ENCODE measurements at places on chromosomes 3 and 15.

GRCh38 chr3:98877132-98877531, 24.4 kb downstream of the DCBLD2 start:
- DNase-seq = no peak

DNA sequence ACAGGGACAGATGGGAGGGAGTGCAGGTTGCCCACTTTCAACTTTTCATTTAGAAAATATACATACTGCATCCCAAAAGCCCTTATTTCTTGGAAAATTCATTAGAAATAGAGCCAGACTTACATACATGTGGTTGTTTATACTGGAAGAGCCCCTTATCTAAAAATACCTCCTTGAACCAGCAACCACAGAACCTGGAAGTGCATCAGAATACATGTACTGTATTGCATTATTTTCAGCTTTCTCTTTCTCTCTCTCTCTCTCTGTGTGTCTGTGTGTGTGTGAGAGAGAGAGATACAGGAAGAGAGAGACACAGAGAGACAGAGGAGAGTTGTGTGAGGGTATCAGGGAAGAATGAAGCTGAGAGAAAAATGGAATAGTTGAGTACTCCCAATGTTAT, 29.5 kb upstream of the LSAMP start:
- DNase-seq = no peak

GRCh38 chr3:177281292-177282118, 84.2 kb upstream of the TBL1XR1 start:
- peak; percentile 27 for DNase-seq

GRCh38 chr3:150249779-150250470, 158.2 kb upstream of the TSC22D2 start:
- no peak for DNase-seq

DNA sequence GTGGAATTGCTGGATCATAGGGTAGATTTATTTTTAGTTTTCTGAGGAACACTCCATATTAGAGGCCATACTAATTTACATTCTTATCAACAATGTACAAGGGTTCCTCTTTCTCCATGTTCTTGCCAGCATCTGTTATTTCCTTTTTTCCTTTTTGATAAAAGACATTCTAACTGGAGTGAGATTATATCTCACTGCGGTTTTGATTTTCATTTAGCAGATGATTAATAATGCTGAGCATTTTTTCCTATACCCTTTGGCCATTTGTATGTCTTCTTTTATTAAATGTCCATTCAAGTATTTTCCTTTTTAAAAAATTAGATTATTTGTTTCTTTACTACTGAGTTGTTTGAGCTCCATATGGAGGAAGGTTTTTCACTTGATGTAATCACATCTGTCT, 1189.5 kb downstream of the ZPLD1 start:
- no peak for DNase-seq

DNA sequence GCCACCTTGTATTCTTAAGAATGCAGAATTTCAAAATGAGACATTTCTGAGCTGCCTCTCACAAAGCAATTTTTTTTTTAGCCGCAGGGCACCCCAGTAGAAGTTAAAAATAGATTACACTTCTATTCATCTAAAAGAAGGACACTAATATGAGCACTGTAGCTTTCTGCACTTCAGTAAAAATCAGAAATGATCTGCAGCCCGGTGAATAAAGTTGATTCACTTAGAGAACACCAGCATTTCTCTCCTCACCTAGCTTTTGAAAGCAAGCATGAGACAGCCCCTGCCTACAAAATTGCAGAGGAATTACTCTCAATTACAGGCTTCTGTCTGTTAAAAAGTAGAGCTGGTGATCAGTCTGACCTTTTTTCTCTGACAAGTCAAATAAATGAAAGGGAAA, 1062.4 kb downstream of the FHIT start:
- DNase-seq = peak; percentile 62

DNA sequence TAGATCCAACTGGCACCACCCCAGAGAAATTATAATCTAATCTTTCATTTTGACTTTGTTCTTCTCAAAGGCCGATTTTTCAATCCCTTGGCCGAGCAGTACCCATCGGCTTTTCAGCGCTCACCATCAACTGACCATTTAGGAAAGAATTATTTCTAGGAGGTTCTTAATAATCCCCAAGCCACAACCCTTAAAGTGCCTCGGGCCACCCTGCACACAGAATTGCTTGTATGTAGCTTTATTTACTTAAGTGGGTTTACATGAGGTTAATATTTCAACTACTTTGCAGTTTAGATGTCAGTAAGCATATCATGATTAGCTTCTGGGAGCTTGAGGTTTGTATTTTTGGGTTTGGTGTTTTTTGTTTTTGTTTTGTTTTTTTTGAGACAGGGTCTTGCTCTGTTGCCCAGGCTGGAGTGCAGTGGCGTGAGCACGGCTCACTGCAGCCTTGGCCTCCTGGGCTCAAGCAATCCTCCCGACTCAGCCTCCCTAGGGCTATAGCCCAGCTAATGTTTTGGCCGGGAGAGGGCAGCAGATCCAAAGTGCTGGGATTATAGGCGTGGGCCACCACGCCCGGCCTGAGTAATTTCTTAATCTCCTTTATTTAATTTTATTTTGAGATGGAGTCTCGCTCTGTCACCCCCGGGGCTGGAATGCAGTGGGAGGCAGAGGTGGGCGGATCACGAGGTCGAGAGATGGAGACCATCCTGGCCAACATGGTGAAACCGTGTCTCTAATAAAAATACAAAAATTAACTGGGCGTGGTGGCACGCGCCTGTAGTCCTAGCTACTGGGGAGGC, 801 bp upstream of the CDAN1 start:
- DNase-seq = no peak

DNA sequence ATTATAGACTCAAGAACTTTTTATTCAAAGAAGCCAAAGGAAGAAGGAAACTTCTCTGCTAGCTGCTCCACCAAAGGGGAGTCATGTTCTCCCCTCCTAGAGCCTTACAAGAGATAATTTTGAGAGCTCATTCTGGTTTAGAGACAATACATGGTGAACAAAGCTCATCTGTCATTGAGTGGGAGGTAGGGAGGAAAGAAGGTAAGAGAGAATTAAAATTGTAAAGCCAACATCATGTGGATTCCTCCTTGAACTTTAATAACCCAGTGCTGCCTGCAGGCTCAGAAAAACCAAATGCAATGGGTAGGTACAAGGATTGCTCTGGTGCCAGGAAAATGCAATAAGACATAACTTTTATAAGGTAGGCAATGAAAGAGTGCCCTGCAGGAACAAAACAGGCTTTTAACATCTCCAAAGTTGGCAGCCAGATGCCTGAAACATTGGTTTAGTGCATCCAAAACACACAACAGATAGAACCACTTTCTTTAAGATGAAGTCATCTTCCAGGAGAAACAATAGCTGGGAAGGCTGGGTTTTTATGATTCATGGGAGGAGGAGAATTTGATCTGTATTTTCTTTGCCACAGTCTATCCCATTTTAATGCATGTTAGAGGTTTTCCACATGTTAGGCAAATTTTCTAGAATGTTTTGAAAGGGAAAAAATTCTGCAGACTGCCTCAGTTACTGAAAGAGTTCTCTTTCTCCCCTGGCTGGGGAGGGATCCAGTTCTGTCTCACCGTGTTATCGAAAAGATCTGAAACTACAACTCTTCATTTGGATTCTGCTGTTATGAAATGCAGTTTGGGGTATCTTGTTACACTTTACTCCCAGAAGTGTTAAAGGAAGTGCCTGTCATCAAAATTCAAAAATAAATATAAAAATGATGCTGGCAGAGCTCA, 11.3 kb upstream of the ARHGEF3 start:
- no peak for DNase-seq

- DNase-seq = peak; percentile 74
Measured at GRCh38 chr3:189756582-189757078, 125.4 kb downstream of the TP63 start.

- no peak for DNase-seq
Measured at GRCh38 chr3:141769221-141769894, 6.2 kb downstream of the GRK7 start.

GRCh38 chr3:132723024-132723950, 1.1 kb upstream of the NPHP3 start:
- no peak for DNase-seq

DNA sequence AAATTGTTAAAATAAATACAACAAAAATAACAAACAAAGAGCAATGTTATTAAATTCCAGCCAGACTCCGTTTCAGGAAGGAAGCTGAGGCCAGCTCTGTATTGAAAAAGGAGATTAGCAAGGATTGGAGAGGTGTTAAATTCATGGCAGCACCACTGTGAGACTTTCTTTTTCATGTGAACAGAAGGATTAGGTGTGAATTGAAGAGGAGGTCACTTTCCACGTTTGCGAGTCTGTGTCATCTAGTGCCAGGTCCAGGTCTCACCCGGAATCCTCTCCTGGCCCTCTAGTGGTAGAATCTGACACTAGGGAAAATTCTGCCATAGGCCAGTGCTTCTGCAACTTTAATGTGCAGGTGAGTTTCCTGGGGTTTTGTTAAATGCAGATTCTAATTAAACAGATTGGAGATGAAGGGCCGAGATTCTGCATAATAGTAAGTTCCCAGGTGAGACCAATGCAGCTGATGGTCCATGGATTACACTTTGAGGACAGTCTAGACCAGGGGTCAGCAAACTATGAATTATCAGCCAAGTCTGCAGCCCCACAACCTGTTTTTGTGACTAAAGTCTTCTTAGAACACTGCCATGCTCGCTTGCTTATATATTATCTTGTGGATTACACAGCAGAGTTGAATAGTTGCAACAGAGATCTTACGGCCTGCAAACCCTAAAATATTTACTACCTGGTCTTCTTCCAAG, 9.2 kb upstream of the SLC6A1 start:
- DNase-seq = no peak

DNA sequence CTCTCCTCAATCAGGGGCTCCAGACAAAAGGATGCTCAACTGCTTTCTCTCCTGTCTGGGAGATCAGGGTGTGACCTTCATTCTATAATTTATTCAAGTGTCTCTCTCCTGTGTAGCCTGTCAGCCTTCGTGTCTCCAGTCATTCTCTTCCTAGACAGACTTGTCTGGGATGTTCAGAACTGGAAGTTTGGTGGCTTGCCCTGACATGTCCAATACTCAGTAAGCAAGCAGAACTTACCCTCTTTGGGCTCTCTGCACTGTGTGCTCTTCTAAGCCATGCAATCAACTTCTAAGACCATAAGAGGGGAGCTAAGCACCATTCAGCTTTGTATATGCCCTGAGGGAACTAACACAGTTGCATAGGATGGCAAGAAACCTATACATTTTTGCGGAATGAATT, 14.1 kb downstream of the ACKR2 start:
- no peak for DNase-seq

- DNase-seq = no peak
Measured at GRCh38 chr3:105166893-105167292, 199.8 kb upstream of the ALCAM start.

GRCh38 chr3:172144601-172145000, 105.2 kb downstream of the FNDC3B start:
- DNase-seq = no peak

DNA sequence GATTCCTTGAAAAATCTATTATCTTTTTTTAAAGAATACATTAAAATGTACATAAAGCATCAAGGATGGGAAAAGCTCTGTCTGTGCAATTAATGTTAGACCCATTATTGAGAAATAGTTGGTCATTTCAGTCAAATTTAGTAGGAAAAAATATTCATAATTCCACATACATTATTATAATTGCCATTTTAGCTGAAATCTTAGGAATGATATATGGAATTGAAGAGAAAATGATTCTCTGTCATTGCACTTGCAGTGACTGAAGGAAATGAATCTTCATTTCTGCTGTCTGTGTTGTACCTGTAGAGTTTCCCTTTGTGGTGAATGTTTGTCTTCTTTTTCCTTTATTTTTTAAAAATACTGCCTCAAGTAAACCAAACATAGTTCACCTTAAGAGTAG, 473.9 kb downstream of the C3orf38 start:
- DNase-seq = no peak

DNA sequence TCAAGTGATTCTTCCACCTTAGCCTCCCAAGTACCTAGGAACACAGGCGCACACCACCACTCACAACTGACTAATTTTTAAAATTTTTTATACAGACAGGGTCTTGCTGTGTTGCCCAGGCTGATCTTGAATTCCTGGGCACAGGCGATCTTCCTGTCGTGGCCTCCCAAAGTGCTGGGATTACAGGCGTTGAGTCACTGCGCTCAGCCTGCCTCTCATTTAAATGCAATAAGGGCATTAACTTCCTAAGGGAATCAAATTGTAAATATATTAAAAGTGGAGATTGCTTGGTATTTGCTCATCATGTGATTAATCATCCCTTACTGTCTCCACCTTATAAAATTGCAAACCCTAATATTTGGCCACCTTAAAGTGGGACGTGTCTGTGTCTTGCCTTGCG, 65.2 kb downstream of the PGPEP1L start:
- no peak for DNase-seq

GRCh38 chr15:51484781-51485180, 137.8 kb downstream of the DMXL2 start:
- no peak for DNase-seq

Measured in NCI-H2081 (cell line).